ENCODE measurements at places on chromosomes 16 and 17.

DNA sequence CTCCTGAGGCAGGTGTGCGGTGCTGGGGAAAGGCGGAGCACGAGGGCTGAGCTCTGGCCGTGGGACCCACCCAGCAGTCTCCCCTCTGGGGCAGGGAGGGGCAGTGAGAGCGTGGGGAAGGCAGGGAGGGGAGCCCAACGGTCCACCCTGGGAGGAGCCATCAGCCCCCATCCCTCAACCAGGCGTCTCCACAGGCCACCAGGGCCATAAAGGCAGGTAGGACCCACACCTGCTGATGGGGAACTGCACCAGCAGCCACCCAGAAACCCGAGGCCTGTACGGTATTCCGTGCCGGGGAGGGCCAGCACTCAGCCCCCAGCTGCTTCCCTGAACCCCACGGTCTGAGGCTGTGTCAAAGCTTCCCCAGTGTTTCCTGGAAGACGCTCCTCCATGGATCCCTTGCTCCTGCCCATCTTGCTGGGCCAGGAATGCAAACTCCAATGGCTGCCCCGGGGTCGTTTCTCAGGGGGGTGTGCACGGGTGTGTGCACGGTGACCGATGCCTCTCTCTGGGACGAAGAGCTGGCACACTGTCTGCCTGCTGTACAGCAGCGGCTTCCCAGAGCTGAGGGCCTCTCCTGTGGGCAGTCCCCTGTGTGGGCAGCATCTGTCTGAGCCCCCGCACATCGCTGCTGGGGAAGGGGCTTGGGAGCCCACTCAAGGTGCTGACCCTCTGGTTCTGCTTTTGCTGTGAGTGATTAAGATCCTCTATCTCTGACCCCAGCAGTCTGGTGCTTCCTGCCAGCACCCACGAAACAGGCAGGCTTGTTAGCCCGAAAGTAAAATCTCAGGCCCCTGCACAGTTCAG lies 17.2 kb upstream of the METRNL start:
- no peak for DNase-seq

- DNase-seq = no peak
Observed at GRCh38 chr16:68778551-68779231, 41.6 kb downstream of the CDH1 start.

- no peak for DNase-seq
Observed at GRCh38 chr17:34370376-34370996, 7.5 kb upstream of the CCL1 start.

DNA sequence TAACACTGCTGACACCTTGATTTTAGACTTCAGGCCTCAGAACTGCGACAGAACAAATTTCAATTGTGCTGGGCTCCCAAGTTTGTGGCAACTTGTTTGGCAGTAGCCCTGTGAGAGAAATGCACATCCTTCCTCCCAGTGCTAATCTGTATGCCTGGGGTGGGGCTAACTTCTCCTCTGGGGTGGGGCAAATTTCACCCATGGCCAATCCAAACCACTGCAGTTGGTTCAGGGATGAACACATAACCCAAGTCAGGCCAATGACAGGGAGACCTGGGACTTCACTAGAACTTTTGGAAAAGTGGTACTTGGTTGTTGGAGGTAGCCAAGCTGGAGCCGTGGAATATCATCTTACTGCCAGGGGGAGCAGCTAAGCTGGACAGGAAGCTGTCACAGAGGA lies 56.3 kb downstream of the ABCC6 start:
- DNase-seq = no peak

DNA sequence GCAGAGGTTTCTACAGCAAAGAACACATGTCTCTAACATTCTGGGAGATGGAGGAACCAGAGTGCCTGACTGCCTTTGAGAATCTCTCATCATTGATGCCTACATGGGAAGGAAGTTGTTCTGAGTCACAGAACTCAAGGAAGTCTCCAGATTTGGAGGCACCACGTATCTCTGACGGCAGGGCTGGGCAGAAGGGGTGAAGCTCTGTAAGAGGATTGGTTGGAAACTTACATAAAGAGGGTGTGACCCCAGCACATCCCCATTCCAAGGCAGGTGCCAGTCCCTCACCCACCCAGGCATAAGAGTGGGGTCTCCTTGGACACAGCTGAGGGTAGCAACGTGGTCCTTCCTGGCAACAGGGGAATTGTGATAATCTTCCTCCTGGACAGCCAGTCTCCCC lies 17.4 kb downstream of the TNFRSF13B start:
- DNase-seq = no peak

DNA sequence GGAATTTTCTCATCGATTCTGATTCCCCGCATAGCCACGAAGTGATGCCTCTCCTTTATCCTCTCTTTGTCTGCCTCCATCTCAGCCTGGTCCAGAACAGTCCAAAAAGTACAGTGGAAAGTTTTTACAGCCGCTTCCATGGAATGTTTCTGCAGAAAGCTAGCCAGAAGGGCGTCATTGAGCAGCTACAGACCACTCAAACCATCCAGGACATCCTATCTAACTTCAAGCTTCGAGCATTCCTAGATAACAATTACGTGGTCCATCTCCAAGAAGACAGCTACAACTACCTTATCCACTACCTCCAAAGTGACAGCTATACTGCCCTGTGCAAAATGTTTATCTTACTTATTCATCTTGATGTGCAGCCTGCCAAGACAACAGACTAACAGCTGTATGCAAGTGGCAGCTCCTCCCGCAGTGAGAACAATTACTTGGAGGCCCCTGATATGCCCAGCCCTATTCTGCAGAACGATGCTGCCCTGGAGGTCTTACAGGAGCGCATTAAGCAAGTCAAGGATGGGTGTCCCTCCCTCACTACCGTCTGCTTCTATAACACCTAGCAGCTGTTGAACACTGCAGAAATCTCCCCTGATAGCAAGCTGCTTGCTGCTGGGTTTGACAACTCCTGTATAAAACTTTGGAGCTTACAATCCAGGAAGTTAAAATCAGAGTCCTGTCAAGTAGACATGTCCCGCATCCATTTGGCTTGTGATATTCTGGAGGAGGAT lies 38.9 kb downstream of the SLFN12L start:
- DNase-seq = no peak

- no peak for DNase-seq
Observed at GRCh38 chr17:79916506-79916905, 77.3 kb upstream of the CBX4 start.

GRCh38 chr17:31310260-31310659 lies 3.6 kb downstream of the EVI2B start:
- DNase-seq = peak; percentile 71

DNA sequence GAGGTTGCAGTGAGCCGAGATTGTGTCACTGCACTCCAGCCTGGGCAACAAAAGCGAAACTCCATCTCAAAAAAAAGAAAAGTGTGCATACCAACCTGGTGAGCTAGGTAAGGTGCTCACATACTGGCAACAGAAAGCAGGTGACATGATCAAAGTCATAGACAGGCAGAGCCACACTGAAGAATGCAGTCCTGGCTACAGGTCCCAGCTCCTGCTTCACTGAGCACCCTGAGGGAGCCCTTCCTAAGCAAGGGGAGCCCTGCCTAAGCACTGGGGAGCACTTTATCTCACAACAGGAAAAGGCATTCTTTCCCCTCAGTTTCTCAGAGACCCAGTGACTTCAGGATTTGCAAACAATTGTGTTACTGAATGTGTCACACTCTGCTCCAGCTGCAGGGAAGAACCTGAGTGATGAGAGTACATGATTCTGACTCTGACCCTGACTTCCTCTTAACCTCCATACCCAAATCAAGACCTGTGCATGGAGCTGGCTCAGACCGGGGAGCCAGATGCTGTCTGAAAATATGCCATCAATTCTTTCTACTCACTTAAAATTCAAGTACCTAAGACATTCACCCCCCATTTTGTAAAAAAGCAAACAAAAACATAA lies 40.5 kb downstream of the ANKRD11 start:
- DNase-seq = no peak

DNA sequence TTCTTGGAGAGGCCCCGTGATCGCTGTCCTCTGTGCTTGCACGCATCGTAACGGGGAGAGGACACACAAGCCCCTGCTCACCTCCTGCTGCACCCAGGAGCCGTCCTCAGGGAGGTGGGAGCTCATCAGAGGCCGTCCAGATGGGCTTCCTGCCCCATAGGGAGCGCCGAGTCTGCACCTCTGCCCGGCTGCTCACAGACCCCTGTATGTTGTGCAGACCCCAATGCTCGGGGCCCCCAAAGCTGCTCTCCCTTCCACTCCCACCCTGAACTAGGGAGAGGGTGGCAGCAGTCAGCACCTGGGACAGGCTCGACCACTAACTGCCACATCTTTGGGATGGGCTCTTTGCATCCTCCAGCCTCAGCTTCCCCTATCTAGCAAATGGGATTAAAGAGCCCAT lies 4.4 kb upstream of the ZNF469 start:
- no peak for DNase-seq

- no peak for DNase-seq
Observed at GRCh38 chr16:81544700-81545271, 100.2 kb downstream of the CMIP start.
